Adrenal gland (tissue), 19 donors: ENCODE measurements at places on chromosomes 6 and 20.

DNA sequence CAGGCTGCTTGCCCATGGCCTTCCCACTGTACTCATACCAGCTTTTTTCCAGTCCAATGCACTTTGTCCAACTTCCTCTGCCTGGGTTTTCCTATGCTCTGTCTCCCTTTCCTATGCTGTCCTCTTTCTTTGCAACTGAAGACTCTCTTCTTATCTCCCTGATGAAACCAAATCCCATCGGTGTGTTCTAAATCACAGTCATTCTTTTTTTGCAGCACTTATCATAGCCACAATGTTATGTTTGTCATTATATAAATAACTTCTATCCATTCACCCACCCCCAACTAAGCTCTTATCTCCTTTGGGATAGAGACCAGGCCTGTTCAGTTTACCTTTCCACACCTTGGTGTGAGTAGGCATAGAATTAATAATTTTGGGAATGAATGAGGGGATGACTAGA lies 121.0 kb downstream of the GPX5 start:
- no peak for DNase-seq

GRCh38 chr6:134195164-134195906 lies 122.6 kb downstream of the SGK1 start:
- DNase-seq: no peak

DNA sequence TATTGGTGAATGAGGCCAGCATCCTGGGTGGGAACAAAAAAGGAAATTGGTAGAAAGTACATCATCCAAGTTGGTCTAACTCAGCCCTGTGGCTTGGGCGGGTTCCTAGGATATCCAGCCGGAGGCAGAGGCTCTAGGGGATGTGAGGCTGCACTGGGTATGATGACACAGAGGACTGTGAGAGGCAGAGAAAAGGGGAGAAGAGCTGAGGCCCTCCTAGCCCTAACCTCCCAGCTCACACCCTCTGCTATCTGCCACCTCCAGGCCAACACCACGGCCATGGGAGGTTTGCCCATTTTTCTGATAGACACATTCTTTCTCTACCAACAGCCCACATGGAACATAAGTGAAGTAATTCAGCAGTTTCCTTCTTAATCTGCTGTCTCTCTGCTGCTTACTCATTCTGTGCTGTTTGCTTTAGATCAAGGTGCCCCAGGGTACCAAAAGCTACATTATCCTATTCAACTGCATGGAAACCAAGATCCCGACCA lies 284.4 kb downstream of the ESR1 start:
- DNase-seq: no peak

DNA sequence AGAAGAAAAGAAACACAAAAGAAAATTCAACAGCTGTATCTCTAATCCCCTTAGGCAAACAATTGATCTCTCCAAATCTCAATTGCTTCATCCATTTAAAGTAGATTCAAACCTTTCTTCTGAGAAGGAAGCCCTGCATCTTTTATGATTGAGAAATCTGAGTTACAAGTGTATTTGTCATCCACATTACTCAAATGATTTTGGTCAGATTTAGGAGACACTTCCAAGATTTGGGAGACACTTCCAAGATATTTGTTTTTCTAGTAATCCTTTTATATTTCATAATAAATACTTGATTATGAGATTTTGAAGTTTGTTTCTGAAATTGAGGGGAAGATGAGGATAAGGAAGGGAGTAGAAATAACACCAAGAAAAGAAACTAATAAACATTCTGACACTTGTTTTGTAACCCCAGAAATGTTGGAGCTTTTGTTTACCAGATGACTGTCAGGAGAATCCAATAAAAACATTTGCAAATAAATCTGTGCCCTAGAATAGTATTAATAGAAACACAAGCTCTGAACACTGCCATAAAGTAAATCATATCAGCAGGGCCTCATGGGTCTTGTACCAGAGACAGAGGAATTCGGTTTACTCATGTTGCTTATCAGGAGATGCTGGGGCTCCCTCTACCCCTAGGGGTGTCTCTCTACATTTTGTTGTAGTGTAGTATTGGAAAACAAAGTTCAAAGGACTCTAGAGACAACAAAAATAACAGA lies 314.3 kb upstream of the NT5E start:
- DNase-seq: no peak

DNA sequence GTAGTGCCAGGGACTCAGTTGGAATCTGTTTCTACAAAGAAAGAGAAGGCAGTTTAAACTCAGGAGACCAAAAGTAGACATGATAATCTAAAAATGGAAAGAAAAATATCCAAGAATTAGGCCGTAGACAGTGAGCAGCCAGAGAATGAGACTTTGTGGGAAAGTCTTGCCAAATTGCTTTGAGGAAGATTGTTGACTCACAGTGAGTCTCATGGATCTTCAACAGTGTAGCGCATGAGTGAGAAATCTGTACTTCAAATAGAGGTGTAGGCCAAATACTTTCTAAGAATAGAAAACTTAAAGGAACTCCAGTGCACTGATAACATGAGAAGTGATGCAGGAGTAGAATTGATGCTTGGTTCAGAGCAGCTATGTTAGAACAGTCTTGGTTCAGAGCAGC lies 284.5 kb downstream of the HTR1B start:
- no peak for DNase-seq

DNA sequence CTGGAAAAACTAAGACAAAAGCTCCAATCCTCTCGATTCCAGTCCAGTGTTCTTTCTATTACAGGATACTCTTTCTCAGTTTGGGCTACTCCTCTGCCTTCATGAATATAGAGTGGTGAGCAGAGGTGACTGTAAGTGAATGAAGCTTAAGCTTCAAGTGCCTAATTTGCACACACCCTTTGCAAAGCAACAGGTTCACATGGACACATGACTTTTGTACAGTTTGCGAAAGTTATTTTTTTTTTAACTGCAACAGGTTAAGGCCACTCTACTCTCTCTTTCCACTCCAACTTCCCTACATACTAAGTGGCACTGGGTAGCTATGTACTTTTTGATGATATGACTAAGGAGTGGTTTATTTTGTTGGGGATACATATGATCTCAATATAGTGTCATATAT lies 19.4 kb upstream of the HEY2 start:
- no peak for DNase-seq
